ENCODE measurements at places on chromosomes 1 and 21. TPM values are rescaled to one million over a fixed set of nuclear protein-coding genes. Genes with fewer than 3 reads are reported as not detected.
A peak's percentile ranks its signal among the peaks of the same experiment; 100 is the strongest.

- no peaks in the 10 kb centered on the region for H3K4me1 ChIP-seq
- H3K27ac ChIP-seq, result no peak overlapping the region
- peaks cover 75% of the 10 kb centered on the region for H3K36me3 ChIP-seq
- no peak overlapping the region for H3K4me3 ChIP-seq
Measured at GRCh38 chr1:160351629-160352028, 8.4 kb downstream of the NCSTN start.

- H3K4me3 ChIP-seq, result no peak overlapping the region
- no peaks in the 10 kb centered on the region for H3K4me1 ChIP-seq
- no peaks in the 10 kb centered on the region for H3K27me3 ChIP-seq
- DNase-seq, result no peak
- no peak overlapping the region for H3K27ac ChIP-seq
Measured at GRCh38 chr1:34131396-34132160, 33.5 kb downstream of the CSMD2 start.

DNA sequence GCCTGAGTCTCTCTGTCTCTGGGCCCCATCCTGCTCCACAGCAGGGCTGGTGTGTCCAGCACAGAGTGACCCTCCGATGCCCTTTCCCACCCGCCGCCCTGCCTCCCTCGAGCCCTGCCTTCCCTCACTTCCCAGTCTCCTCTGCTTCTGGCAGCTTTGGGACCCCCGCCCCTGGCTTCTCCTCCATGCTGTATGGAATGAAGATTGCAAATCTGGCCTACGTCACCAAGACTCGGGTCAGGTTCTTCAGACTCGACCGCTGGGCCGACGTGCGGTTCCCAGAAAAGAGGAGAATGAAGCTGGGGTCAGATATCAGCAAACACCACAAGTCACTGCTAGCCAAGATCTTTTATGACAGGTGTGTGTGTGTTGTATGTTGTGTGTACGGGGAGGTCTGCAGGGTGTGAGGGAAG is 14.3 kb downstream of the MOV10 start:
- peaks cover 10% of the 10 kb centered on the region for H3K4me1 ChIP-seq
- no peaks in the 10 kb centered on the region for H3K27me3 ChIP-seq
- H3K4me3 ChIP-seq, result no peak overlapping the region
- peaks cover 21% of the 10 kb centered on the region for H3K36me3 ChIP-seq
- H3K27ac ChIP-seq, result peak overlapping the region; percentile 55
- DNase-seq, result peak; percentile 14

GRCh38 chr21:45979651-45980050 is 1.9 kb upstream of the COL6A1 start:
- H3K4me3 ChIP-seq, result no peak overlapping the region
- H3K4me1 ChIP-seq, result peaks cover 8% of the 10 kb centered on the region
- no peaks in the 10 kb centered on the region for H3K36me3 ChIP-seq
- peaks cover 10% of the 10 kb centered on the region for H3K27me3 ChIP-seq

DNA sequence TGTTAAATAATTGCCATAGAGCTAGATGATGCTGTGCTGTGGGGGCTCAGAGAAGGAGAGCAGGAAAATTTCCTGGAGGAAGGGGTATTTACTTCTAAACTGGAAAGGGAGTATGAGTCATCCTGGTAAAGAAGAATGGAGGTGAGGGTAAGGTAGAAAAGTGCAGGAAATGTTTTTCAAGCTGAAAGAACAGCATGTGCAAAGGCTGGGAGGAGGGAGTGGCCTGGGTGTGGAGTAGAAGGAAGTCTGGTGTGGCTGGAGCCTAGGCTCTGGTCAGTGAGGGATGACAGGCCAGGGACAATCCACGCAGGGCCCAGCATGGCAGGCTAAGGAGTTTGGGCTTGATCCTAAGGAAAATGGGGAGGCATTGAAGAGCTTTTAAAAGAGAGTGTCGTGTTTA is 45.9 kb downstream of the MATN1 start:
- H3K27me3 ChIP-seq, result no peaks in the 10 kb centered on the region
- DNase-seq, result no peak
- no peaks in the 10 kb centered on the region for H3K36me3 ChIP-seq
- H3K4me3 ChIP-seq, result no peak overlapping the region
- H3K27ac ChIP-seq, result no peak overlapping the region
- no peaks in the 10 kb centered on the region for H3K4me1 ChIP-seq

GRCh38 chr1:66628926-66629325 is 95.0 kb downstream of the SGIP1 start:
- H3K27ac ChIP-seq, result no peak overlapping the region
- no peak overlapping the region for H3K4me3 ChIP-seq
- H3K36me3 ChIP-seq, result no peaks in the 10 kb centered on the region
- no peaks in the 10 kb centered on the region for H3K27me3 ChIP-seq

DNA sequence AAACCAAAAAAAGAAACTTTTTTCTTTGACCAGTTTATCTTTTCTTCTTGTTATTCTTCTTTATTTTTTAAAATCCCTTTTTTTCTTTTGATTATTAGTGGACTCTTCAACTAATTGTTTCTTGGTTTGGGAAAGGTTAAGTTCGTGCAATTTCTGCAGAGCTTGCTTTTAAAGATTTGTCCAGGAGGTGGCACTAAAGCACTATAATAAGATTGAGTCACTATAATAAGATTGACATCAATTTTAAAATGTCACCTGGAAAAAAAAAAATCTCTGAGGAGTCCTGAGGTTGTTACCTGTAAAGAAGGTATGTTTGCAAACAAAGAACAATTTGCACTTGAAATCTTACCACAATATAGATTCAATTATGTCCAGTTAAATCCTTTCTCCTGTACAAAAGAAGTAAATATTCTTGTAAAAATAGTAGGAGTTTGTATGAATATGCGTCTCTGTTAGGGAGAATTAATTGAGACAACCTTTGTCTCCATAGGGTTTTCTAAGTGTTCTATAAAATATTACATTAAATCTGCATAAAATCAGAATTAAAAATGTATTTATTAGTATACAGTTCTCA is 166.7 kb downstream of the ADGRL4 start:
- H3K4me3 ChIP-seq, result no peak overlapping the region
- no peaks in the 10 kb centered on the region for H3K36me3 ChIP-seq
- H3K27me3 ChIP-seq, result no peaks in the 10 kb centered on the region
- H3K4me1 ChIP-seq, result peaks cover 19% of the 10 kb centered on the region
- DNase-seq, result peak; percentile 66
- no peak overlapping the region for H3K27ac ChIP-seq

DNA sequence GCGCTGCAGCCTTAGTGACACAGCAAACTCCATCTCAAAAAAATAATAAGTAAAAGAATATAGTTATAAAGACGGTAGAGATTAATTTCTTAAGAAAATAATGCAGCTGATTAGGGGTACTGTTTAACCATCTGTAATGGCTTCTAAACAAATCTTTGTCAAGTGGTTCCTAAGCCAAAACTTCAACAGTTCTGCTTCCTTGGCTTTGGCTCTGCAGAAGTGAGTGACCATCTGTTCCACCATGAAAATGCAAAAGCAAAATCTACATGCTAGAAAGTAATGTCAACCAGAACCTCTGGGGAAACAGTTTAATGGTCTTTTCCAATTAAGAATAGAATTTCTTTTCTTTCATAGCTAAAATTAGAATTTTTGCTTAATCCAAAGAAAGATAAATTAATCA is 8.3 kb upstream of the SH2D5 start:
- no peak for DNase-seq
- no peaks in the 10 kb centered on the region for H3K27me3 ChIP-seq
- H3K4me1 ChIP-seq, result no peaks in the 10 kb centered on the region
- H3K4me3 ChIP-seq, result no peak overlapping the region

- no peak overlapping the region for H3K27ac ChIP-seq
- H3K36me3 ChIP-seq, result no peaks in the 10 kb centered on the region
- H3K4me1 ChIP-seq, result no peaks in the 10 kb centered on the region
- no peak overlapping the region for H3K4me3 ChIP-seq
- DNase-seq, result no peak
Measured at GRCh38 chr21:36708286-36709029, 9.5 kb downstream of the SIM2 start.

GRCh38 chr1:5577255-5578040 is 414.8 kb downstream of the NPHP4 start:
- H3K36me3 ChIP-seq, result no peaks in the 10 kb centered on the region
- no peak overlapping the region for H3K4me3 ChIP-seq
- H3K27me3 ChIP-seq, result no peaks in the 10 kb centered on the region
- H3K27ac ChIP-seq, result no peak overlapping the region
- no peak for DNase-seq

- H3K27ac ChIP-seq, result no peak overlapping the region
- H3K27me3 ChIP-seq, result no peaks in the 10 kb centered on the region
- no peak overlapping the region for H3K4me3 ChIP-seq
- no peak for DNase-seq
- peaks cover 3% of the 10 kb centered on the region for H3K36me3 ChIP-seq
Measured at GRCh38 chr1:202959276-202959620, 1.1 kb upstream of the ADIPOR1 start.

DNA sequence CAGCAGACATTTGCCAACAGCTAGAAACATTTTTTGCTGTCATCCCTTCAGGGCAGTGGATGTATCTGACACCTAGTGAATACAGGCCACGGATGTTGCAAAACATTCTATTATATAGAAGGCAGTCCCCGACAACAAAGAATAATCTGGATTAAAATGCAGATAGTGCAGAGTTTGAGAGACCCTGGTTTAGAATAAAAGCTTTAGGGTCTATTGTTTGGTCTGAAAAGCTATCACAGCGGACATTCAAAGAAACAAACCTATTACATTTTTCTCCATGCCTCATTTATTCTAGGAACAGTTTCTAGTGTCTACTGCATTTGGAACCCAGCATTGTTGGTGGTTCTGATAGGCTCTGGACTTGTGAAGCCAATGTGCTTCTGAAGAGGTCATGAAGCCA is 316.3 kb downstream of the TGFB2 start:
- no peaks in the 10 kb centered on the region for H3K36me3 ChIP-seq
- DNase-seq, result no peak
- peak overlapping the region; percentile 87 for H3K27ac ChIP-seq
- H3K4me1 ChIP-seq, result peaks cover 19% of the 10 kb centered on the region
- no peaks in the 10 kb centered on the region for H3K27me3 ChIP-seq
- H3K4me3 ChIP-seq, result no peak overlapping the region

DNA sequence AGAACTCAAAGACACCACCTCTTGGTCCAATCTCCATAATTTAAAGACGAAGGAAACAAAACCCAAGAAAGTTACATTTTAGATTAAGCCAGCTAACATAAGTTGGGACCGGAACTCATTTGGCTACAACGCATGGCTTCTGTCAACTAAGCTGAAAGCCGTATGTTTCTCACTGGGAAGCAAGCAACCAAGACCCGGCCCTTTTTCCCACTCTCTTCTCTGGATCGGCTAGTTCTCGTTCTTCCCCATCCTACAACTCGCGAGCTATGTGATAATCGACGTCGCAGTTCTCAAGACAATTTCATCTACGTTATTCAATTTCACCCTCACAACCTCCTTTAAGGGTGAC is 601 bp downstream of the CCT8 start:
- H3K4me3 ChIP-seq, result peak overlapping the region; percentile 72
- peaks cover 11% of the 10 kb centered on the region for H3K4me1 ChIP-seq
- H3K27me3 ChIP-seq, result no peaks in the 10 kb centered on the region
- H3K27ac ChIP-seq, result peak overlapping the region; percentile 93
- peaks cover 18% of the 10 kb centered on the region for H3K36me3 ChIP-seq

GRCh38 chr1:7930645-7931445 is 9.8 kb downstream of the TNFRSF9 start:
- no peaks in the 10 kb centered on the region for H3K4me1 ChIP-seq
- H3K27ac ChIP-seq, result no peak overlapping the region
- no peak overlapping the region for H3K4me3 ChIP-seq
- H3K27me3 ChIP-seq, result no peaks in the 10 kb centered on the region
- no peak for DNase-seq
- no peaks in the 10 kb centered on the region for H3K36me3 ChIP-seq

GRCh38 chr1:9455487-9456234 is 83.6 kb upstream of the SLC25A33 start:
- no peak overlapping the region for H3K4me3 ChIP-seq
- no peak overlapping the region for H3K27ac ChIP-seq
- H3K36me3 ChIP-seq, result no peaks in the 10 kb centered on the region
- H3K27me3 ChIP-seq, result no peaks in the 10 kb centered on the region

DNA sequence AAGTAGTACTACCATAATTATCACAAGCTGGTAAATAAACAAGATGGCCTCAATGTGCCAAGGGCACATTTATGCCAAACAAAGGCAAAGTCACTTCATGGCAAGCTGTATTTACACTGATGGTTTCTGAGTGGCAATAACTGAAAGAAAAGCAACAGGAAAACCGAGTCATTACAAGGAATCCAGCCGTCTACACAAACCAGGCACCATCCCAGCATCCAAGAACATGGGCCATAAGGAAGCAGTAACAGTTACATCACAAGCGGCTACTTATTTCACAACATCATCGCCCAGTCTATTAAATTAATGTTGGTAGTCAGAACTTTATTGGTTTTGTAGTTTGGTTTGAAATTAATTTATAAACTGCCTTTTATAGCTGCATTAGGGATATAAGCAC is 214.2 kb downstream of the RERE start:
- peaks cover 3% of the 10 kb centered on the region for H3K36me3 ChIP-seq
- H3K4me1 ChIP-seq, result peaks cover 38% of the 10 kb centered on the region
- peak overlapping the region; percentile 63 for H3K27ac ChIP-seq
- peak; percentile 69 for DNase-seq
- H3K4me3 ChIP-seq, result no peak overlapping the region

- no peaks in the 10 kb centered on the region for H3K36me3 ChIP-seq
- H3K27me3 ChIP-seq, result peaks cover 20% of the 10 kb centered on the region
- no peak for DNase-seq
- no peak overlapping the region for H3K27ac ChIP-seq
Measured at GRCh38 chr1:147717051-147717705, 43.2 kb downstream of the GJA5 start.

DNA sequence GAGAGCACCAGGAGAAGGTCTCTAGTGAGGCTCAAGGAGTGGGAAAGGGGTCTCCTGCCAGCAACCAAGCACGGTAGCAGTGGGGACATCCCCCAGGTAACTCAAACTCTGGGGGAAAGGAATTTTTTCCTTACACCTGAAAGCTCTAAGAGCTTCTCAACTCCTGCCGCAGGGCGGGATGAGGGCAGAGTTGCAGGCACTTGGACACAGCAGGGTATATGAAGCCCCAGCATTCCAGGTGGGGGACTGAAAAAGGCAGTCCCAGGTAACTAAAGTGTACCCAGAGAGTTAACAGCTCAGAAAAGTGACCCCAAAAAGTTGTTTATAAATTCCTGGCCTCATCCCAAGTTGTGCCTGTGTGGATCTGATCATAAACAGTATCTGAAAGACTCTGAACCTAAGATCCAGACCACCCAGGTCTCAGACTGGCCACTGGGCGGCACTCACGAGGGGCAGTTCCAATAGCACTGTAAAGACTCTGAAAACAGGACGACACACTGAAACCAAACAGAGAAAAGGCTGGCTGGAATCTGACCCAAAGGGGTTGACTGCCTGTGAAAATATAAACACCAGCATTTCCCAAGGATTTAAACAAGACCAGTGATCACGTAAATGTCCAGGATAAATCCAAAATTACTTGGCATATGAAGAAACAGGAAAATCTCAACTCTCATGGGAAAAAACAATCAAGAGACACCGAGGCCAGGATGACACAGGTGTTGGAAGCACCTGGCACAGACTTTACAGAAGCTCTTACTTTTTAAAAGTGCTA is 47.5 kb downstream of the HSF2BP start:
- no peaks in the 10 kb centered on the region for H3K27me3 ChIP-seq
- no peak overlapping the region for H3K4me3 ChIP-seq
- no peaks in the 10 kb centered on the region for H3K4me1 ChIP-seq
- H3K27ac ChIP-seq, result no peak overlapping the region

Gene KLF17
- not detected for total RNA-seq

Gene HSD3B1
- total RNA-seq, result 0.27 TPM

Gene TMEM240
- total RNA-seq, result 8.1 TPM

Gene LCE2C
- total RNA-seq, result not detected

Gene PCSK9
- 1.3 TPM for total RNA-seq

Gene CLCA2
- not detected for total RNA-seq

Gene SLC9C2
- total RNA-seq, result not detected

Gene TAS1R3
- total RNA-seq, result 1.1 TPM

Gene OR2AK2
- not detected for total RNA-seq

Gene TIPRL
- 35.1 TPM for total RNA-seq

Gene SH2D1B
- 0.06 TPM for total RNA-seq

Gene SPOCD1
- 1.4 TPM for total RNA-seq

Data from cardiac muscle cell (in vitro differentiated cells and primary cell).